ENCODE measurements at places on chromosomes 12 and 14.

GRCh38 chr12:10027721-10028120 is 2.8 kb upstream of the CLEC9A start:
- DNase-seq = no peak

GRCh38 chr12:3203713-3204112 is 126.5 kb downstream of the TSPAN9 start:
- DNase-seq = no peak

DNA sequence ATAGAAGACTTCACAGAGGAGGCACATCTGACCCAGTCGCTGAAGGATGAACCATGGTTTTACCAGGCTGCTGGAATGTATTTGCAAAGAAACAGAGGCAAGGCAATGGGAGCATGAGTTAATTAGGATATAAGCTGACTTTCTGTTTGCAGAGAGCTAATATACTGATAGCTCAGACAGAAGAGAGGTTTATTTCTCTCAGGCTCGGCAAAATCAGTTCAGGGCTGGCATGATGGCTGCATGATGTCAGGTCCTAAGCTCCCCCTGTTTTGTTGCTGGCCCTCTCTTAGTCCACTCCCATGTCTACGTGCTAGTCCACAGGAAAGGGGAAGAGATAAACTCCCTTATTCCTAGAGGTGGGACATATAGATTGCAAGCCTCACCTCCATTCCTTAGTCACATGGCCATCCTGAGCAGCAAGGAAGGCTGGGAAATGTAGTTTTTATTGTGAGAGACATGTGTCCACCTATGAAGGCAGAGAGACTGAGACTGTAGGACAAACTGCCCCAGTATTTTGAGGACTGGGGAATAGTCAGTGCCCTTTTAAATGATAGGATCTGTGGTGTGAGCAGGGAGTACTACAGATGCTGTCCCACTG is 224.5 kb downstream of the VRK1 start:
- no peak for DNase-seq

GRCh38 chr12:75662511-75663159 is 151.2 kb upstream of the KRR1 start:
- no peak for DNase-seq

DNA sequence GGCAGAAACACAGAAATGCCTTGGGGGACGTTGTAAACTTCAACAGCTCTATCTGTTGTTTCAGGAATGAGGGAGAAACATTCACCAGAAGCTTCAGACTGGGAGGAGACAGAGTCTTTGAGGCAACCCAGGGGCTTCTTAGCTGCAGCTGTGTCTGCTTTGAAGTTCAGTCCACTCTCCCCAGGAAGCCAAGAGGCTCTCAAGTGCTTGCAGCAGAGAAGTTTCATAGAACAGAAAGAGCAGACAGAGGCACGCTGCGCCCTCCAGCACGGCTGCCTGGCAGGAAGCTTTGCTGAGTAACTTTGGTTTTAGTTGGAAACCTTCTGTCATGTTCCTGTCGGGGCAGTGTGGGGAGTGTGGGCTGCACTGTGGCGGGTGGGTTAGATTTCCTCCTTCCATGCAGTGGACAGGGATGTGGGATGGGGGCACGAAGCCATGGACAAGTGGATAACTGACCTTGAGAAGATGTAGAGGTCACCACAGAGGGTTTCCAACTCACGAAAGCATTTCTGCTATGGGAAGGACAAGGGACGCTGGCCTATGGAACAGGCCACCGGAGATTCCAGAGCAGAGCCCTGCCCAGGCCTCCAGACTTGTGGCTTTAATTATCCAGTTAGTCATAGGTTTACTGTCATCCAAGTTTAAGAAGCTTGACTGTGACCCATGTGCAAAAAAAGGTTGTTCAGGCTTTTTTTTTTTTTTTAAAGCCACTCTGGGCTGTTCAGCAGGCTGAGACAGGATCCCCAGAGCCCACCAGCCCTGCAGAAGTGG is 107.7 kb downstream of the ARF6 start:
- DNase-seq = peak; percentile 71

GRCh38 chr14:82138431-82138830 is 604.8 kb upstream of the SEL1L start:
- DNase-seq = no peak

- DNase-seq = no peak
These were observed 48.1 kb downstream of the KLRG1 start for GRCh38 chr12:9037431-9037830.

- DNase-seq = no peak
These were observed 34.5 kb downstream of the PRKCH start for GRCh38 chr14:61355892-61356325.

GRCh38 chr12:122206976-122207375 is 3.5 kb downstream of the B3GNT4 start:
- DNase-seq = no peak

DNA sequence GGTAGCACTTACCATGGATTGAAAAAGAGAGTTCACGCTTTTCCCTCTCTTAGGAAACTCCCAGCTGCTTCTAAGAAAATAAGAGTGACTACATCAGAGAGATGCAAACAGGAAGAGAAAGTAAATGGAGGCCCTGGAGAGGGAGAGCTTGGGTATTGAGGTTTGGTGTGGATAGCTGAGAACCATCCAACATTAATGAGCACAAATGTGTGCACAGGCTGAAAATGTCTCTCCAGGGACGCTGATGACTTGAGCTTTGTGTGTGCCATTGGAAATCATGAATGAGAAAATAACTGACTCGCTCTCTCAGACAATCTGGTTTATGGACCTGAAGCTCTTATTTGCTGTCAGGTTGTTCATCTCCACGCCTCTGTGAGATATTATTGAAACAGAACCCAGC is 318.8 kb downstream of the NRXN3 start:
- no peak for DNase-seq

DNA sequence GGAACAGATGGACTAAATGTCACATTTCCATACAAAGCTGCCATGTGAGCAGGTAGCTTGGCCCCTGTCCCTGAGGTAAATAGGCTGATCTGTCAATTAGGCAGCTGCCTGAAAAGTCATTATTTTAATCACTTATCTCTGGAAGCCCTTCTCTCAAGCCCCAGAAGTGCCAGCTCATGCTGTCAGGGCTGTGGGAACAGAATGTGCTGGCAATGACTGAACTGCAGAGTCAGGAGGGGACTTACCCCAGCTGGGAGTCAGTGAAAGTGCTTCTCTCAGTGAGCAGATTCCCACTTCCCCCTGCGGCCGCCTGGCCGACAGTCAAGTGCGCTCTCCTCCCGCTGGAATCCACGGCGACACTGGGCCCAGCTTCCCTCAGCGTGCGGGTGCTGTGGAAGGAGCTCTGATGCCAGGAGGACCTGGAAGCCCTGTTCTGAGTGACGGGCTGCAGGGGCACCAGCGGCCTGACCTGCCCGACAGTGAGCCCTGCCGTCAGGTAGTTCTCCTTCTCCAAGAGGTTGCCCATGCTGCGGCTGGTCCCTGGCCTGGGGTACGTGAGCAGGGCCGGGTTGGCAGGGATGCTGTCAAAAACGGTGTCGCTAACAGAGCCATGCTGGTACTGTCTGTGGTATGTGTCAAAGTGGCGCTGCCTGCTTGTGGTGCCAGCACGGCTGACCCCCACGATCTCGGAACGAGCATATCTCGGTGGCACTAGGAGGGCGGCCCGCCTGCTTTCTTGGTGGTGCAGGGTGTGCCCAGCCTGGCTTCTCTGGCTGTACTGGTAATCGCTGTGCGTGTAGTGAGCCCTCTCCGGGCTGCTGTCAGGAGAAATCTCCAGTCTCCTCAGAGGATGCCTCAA is 18.7 kb downstream of the PKP2 start:
- DNase-seq = no peak

- DNase-seq = no peak
These were observed 34.2 kb downstream of the RTRAF start for GRCh38 chr14:52023518-52023917.

DNA sequence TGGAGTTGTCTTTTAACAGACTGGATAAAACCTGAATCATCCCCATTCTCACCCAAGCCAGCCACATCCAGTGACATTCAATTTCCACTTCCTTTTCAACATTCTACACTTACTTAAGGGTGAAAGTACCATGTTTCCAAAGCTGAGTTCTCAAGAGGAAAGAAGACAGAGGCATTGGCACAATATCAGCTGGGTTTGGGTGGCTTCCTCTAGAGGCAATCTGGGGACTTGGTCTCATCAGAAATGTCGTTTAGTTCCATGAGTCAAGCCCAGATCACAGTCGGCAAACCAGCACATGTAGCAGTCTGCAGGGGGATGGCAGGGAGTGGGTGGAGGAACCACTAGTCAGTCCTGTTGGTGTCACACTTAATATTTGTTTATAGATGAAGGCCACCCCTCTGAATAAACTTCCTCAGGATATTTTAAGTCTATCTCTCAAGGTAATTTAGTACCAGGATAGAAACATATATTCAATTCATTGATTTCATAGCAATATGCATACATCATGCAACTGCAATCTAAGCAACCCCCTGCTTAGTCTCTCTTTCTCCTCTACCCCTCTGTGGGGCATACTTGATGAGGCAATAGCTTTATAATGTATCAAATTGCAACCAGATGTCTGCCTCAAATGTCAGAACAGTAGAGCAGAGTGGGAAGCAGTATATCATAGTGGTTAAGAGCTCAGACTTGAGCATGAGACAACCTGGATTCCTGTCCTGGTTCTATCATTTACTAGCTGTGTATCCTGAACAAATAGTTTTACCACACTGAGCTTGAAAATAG is 3.0 kb downstream of the SRRM4 start:
- DNase-seq = no peak

- no peak for DNase-seq
These were observed 131.8 kb downstream of the PAWR start for GRCh38 chr12:79558924-79559469.

DNA sequence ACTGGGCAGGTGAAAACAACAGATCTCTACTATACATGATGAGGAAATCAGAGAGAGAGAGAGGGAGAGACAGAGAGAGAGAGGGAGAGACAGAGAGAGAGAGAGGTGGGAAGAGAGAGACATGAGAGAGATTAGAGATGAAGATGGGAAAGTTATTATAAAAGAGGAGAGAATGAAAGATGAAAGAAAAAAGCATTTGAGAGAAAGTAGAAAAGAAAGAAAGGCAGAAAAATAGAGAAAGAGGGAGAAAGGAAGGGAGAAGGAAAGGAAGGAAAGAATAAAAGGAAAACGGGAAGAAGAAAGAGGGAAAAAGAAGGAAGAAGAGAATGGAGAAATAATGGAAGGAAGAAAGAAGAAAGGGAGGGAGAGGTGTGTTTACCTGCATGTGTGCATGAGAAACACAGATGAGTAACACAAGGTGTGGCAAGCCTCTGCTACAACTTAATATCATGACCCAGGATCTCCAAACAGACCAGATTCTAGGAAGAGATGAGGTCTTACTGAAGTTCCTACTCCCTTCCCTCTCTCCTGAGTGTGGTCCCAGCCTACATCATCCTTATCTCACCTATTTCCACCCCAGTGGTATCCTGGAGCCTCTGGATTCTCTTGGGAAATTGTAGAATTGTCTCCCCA is 176.3 kb downstream of the C12orf75 start:
- no peak for DNase-seq

DNA sequence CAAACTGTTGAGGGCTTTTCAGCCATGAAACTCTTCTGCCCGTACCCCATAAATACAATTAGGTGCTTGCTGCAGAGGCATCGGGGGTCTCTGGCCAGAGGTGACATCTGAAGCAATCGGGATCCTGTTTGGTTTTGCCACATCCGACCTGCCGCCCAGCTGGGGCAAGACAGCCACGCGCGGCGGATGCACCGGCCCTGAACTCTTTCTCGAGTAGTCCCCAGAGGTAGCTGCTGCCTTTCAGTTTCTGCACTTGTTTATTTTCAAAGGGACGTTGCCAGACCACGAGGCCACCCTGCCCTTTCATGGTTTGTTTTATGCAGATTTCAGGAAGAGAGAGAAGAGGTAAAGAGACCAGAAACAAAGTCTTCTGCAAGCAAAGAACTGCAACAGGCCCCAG is 10.6 kb upstream of the MLXIP start:
- peak; percentile 56 for DNase-seq

DNA sequence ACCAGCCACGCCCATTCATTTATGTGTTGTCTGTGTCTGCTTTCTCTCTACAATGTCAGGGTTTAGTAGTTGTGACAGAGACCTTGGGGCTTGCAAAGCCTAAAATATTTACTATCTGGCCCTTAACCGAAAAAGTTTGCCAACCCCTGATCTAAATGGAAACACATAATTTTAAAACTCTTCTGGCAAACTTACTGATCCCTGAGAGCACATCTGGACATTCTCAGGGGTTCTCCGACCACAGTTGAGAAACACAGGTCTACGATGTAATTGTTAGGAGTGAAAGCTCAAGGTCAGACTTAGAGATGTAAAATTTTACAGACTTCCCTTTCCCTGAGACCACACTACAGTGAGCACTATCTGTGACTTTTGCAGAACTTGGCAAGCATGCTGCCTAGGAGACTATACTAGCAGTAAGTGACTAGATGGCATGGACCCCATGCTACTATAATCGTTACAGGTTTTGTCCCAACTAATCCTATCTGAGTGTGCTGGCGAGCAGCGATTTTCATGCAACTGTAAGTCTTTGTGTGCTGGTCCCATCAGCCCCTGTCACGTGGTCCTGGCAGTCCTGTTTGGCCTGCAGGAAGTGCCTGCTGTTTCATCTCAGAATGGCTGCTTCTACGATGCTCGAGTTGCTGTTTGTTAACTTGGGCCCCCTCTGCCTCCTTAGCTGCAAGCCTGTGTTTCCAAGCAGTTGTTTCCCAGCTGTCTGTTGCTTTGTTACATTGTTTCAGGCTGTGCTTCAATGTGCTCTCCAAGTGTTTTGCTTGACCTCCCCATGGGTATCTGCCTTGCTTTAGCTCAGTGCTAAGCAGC is 21.6 kb downstream of the TMTC2 start:
- DNase-seq = no peak

GRCh38 chr12:3281588-3282383 is 204.6 kb downstream of the TSPAN9 start:
- no peak for DNase-seq

DNA sequence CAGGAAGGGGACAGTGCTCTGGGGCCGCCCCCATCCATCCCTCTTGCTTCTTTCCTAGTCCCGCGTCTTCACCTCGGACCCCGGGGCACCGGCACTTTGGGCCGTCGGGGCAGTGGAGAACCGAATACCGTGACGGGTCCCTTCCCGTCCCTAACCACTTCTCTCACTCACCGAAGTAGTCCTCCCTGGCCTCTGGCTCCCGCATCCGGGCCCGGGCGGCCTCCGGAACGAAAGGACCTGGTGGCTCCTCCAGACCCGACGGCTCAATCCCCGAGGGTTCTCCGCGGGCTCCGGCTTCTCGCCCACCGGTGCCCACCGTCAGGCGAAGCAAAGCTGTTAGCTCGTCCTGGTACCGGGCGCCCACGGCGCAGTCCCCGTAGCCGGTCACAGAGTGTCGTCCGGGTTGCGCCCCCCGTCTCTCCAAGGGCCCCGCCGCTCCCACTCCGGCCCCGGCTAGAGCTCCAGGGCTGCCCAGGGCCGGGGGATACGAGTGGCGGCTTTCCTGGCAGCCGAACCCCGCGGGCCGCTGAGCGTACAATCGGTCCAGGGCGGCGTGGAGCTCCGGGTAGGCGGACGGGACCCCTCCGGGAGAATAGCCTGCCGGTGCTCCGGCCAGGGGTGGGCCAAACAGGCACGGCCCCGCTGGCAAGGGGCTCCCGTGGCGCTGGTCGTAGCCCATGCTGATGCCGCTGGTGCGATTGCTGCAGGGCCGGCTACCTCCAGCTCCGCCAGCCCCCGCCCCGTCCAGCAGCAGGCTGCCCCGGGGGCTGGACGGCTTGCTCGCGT is 1.1 kb downstream of the AJUBA start:
- DNase-seq = no peak

- no peak for DNase-seq
These were observed 4.6 kb downstream of the FOXN4 start for GRCh38 chr12:109304485-109304884.

- no peak for DNase-seq
These were observed 5.5 kb upstream of the KRT8 start for GRCh38 chr12:52910248-52910883.

All from activated gamma-delta T cell treated with Interleukin-2 at 50 U/mL for 16 hours (primary cell).